NCI-H187 treated with DMSO at 0.1 percent for 48 hours (cell line): ENCODE measurements at places on chromosomes 7 and 10.

DNA sequence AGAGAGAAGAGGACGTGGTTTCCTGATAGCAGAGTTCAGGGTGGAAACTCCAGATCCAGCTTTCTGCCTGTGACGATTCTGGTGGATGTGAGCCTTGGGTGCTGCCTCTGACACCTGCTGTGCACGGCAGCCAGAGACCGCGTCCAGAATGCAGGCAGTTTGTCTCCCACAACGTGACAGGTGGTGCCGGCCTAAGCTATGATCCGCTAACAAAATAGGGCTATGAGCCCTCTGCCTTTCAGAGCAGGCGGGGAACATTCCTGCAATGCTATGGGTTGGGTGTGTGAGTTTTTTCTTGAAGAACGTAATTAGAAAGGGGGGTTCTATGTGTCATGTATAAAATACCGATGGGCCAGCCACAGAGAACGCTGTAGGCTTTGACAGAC is 297.3 kb upstream of the PRKCQ start:
- DNase-seq, result no peak

GRCh38 chr7:27198138-27198841 is 1.6 kb downstream of the HOXA13 start:
- DNase-seq, result no peak

- peak; percentile 13 for DNase-seq
Measured at GRCh38 chr7:21253740-21254687, 173.9 kb upstream of the SP4 start.

GRCh38 chr10:111384556-111384955 is 307.7 kb downstream of the ADRA2A start:
- no peak for DNase-seq

- no peak for DNase-seq
Measured at GRCh38 chr7:91165006-91165845, 99.0 kb upstream of the FZD1 start.

DNA sequence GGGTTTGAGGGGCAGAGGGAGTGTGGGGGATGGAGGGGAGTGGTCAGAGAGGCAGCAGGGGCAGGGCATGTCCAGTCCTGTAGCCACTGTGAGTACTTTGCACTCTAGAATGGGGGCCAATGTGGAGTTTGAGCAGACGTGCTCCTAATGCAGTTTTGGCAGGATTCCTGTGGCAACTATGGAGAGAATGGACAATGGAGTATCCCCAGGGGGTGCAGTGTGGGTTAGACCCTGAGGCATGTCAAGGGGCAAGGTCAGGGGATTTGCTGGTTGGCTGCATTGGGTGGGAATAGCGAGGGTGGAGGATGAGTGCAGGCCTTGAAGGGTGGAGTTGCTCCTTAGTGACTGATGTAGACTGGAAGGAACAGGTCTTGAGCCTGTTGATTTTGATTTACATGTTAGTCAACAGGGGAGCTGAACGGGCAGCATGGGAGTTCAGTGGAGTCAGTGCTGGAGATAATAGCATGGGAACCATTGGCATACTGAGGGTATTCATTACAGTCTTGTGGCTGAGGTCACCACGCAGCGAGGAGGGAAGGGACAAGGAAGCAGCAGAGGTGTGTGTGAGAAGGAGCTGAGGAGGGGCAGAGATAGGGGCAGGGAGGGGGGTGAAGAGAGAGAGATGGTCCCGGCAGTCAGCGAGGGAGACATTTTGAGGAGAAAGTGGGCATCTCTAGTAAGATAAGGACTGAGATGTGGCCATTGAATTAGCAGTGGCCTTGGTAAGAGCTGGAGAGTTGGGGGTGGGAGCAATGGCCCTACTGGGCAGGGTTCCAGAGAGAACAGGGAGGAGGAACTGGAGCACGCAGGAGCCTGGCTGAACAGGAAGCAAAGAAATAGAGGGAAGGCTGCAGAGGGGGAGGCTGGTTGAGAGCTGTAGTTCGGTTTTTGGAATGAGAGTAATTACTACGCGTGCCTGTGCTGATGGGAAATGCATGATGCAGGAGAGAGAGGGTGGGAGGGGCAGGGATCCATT is 112.7 kb downstream of the CCNY start:
- DNase-seq, result no peak

DNA sequence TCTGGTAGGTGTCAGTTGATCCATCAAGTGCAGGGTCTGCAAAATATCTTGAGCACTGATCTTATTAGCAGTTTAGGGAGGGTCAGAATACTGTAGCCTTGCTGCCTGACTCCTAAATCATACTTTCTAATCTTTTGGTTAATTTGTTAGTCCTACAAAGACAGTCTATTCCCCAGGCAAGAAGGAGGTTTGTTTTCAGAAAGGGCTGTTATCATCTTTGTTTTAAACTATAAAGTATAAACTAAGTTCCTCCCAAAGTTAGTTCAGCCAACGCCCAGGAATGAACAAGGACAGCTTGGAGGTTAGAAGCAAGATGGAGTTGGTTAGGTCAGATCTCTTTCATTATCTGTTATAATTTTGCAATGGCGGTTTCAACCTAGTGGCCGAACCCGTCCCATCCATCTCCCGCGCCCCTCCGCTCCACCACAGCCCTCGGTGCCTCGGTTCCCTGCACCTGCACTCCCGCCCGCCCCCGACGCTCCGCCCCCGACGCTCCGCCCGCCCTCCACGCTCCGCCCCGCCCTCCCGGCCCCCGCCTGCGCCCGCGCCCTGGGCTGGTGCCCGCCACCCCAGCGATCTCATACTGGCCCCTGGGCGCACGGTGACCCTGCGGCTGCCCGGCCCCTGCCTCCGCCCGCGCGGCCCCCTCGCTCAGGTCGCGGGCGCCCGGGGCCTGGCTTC is at the start of gene ADCK2:
Gene ADCK2, plus strand, starts transcription at position 564 of the 681 bp plus-strand sequence. CDS start 386 bp downstream, outside the sequence.
- no peak for DNase-seq

GRCh38 chr7:114940220-114940619 is 18.3 kb downstream of the MDFIC start:
- DNase-seq, result no peak

DNA sequence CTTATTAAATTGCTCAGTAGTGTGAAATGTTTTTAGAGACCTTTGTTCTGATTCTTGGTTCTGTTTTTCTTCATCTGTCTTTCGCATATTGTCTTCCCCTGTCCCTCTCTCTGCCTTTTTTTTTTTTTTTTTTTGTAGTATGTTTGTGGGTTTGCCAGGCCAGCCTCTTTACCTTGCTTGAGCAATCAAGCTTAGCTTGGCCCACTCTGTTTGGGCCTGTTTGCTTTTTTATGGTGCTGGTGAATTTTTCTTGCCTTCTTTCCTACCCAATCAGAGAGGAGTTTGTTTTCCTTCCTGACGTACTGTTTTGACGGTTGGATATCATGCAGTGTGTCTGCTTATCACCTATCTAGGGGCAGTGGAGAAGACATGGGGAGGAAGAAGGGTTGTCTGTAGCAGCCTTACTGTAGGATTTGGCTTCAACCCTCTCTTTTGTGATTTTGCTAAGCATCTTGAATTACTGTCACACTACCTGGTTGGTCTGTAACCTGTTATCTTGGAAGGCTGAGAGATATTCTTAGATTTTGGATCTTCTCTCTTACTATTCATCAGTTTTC is 64.0 kb downstream of the BBS9 start:
- DNase-seq, result no peak

GRCh38 chr10:86262688-86263181 is 103.9 kb downstream of the GRID1 start:
- no peak for DNase-seq

GRCh38 chr7:147245274-147245673 is 1128.7 kb downstream of the CNTNAP2 start:
- DNase-seq, result peak; percentile 41

DNA sequence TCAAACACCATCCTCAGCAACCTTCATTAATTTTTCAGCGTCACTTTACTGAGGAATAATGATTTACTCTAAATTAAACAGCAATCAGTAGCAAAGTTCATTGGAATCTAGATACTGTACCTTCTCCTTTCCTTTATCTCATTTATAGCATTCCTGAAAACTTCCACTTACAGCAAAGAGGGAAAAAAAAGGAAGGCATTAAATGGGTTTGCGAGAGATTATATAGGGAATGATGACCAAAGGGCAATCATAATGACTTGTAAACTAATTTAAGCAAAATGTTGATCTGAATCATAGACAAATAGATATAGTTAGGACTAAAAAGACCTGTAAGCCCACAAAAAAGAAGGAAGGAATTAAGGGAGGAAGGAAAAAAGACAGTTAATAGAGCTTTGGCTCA is 42.0 kb downstream of the IPMK start:
- DNase-seq, result no peak

- no peak for DNase-seq
Measured at GRCh38 chr7:105241198-105241597, 147.5 kb downstream of the SRPK2 start.

- no peak for DNase-seq
Measured at GRCh38 chr10:82136103-82136502, 261.1 kb downstream of the NRG3 start.

DNA sequence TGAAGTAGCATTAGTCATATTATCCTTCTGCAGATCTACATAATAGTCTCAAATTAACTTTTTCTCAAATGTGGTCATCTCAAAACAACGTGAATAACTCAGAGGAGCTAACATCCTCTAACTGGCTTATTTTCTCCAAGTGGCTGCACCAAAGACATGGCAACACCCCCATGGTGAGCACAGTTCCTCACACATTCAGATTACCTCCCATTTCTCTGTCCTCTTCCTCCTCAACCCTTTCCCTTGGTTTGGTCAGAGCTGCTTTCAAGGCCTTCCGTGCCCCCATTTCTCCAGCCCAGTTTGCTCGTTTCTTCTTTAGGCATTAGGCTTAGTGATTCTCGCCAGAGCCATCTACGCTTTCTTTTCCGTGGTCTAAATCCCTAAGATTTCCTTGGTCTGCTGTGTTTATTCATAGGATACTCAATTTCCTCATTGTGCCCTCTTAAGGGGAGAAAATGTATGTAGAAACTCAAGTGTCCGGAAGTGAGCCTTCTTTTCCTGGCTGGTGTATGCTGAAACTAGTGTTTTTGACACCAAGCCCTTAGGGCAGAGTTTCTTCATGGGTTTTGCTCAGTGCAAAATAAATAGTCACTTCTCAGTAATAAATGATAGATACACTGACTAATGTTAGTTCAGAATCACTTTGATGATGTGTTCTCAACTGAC is 2.6 kb downstream of the MET start:
- DNase-seq, result no peak

DNA sequence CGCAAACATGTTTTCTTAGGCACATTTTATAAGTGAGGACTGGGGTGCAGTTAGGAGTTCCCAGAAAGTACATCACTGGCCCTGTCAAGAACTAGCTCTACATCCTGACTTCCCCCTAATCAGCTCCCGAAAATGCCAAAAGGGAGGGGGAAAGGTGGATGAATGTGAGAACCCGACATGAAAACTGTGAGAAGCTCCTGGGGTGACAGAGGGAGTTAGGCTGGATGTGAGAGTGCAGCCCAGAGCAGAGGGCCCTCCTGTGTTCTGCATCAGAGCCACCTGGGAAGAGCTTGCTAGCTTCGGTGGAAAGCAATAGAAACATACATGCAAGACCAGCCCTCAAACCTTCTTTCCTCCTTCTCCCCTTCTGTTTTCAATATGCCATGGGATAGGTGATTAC is 30.5 kb upstream of the SEM1 start:
- DNase-seq, result no peak

- DNase-seq, result no peak
Measured at GRCh38 chr7:139658296-139658695, 119.5 kb downstream of the HIPK2 start.

DNA sequence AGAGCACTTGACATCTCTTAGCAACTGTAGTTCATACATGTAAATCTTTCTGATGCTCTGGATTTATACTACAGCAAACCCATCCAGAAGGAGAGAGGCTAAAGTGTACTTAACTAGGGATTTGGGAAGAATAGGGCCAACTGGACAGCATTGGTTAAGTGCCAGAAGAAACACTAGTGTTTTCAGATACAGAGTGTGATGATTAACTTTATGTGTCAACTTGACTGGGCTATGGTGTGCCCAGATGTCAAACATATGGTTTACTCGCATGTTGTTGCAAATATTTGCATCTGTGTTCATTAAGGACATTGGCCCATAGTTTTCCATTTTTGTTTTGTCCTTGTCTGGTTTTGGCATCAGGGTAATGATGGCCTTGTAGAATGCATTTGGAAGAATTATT is 384.7 kb upstream of the KCND2 start:
- DNase-seq, result no peak

- no peak for DNase-seq
Measured at GRCh38 chr7:107503687-107504086, 33.8 kb downstream of the GPR22 start.

- no peak for DNase-seq
Measured at GRCh38 chr7:121639705-121640104, 233.3 kb upstream of the PTPRZ1 start.

DNA sequence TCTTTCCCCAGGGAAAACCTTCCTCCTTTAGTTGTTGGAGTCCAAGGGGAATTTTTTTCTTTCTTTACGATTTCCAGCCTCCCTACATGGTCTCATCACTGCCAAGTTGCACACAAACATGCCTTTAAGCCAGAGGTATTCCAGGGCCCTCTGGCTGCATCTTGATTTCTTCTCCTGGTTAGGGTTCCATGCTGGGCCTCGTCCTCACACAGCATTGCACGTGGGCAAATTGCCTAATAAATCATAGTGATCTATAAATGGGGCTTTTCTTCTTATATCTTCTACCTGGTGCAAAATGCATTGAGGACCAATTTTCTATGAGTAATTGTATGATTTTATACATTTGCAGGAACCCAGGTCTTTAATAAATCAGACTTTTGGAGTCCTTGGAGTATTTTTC is 284.2 kb downstream of the C7orf25 start:
- DNase-seq, result no peak

DNA sequence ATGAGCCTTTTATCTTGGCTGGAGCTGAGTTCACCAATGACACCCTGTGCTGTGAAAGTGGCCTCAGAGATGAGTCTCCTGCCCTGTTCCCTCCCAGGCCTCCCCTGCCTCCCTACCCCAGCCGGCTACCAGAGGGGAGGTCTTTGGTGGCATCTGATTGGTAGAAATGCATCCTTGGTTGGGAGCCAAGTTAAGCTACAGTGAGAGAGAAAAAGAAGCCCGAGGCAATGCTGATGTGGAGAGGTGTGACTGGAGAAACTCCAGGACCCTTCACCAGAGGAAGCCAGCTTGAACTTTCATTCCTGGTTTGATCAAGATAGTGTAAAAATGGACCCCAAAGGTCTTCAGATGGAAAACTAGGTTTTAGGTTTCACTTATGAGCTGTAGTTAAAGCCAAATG is 191.1 kb upstream of the TCF7L2 start:
- DNase-seq, result no peak

DNA sequence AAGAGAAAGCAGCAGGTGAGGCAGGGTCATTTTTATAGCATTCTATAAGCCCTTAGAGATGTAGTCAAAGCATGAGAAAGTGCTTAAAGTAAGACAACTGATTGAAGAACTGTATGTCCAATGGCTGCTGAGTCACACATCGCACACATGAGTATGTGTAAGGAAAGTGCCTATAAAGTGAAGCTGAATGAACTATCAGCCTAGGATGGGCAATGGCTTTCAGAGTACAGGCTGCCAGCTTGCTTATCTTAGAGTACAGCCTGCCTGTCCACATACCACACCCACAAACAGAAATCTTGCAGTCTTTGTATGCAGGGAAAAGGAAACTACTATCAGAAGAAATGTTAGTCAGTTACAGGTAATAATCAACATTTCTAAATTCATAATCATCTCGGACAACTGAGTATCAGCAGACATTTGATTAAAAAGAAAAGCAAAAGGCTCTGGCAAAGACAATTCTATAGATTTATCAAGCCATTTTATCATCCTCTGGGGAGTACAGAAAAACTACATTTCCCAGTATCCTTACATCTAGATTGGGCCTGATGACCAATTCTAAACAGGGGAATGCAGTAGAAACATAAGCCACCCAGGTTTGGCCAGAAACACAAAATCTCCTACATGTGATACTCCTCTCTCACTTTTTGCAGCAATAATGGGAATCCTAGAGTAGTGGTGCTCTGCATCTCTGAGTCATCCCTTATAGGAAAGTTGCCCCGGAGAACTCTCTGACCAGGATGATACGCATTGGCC is 16.2 kb upstream of the EPHB6 start:
- DNase-seq, result no peak
